ENCODE measurements at places on chromosomes 5 and 9. TPM values are rescaled to one million over a fixed set of nuclear protein-coding genes. Genes with fewer than 3 reads are reported as not detected.

The IRX2 gene
- total RNA-seq: 1.6 TPM

The ANGPTL2 gene
- not detected for total RNA-seq

The NR5A1 gene
- not detected for total RNA-seq

The CCL21 gene
- not detected for total RNA-seq

The ABHD17B gene
- 17.0 TPM for total RNA-seq

The C1QTNF2 gene
- 0.15 TPM for total RNA-seq

The PDCD1LG2 gene
- total RNA-seq: 0.46 TPM

The SLU7 gene
- total RNA-seq: 37.2 TPM

The CKS2 gene
- total RNA-seq: 438 TPM

The FOXD4L4 gene
- not detected for total RNA-seq

The FOXD4L5 gene
- total RNA-seq: not detected

The C6 gene
- total RNA-seq: not detected

The ZDHHC21 gene
- 1.8 TPM for total RNA-seq

The TRIM23 gene
- total RNA-seq: 7.9 TPM

The CDC14B gene
- 11.1 TPM for total RNA-seq

The CENPK gene
- 40.9 TPM for total RNA-seq

The CSF2 gene
- 1.7 TPM for total RNA-seq

The BARHL1 gene
- not detected for total RNA-seq

The OLFML2A gene
- 17.8 TPM for total RNA-seq

The EGFL7 gene
- 59.3 TPM for total RNA-seq

The PCDHGA11 gene
- total RNA-seq: 0.02 TPM

The BSPRY gene
- total RNA-seq: 0.08 TPM

The SPATA31A3 gene
- not detected for total RNA-seq

The KCNV2 gene
- total RNA-seq: not detected

The GBGT1 gene
- 2.5 TPM for total RNA-seq

The SLC45A2 gene
- total RNA-seq: 0.05 TPM

The KLHL3 gene
- 0.34 TPM for total RNA-seq

The NDUFA8 gene
- 109 TPM for total RNA-seq

The KCTD16 gene
- 0.05 TPM for total RNA-seq

The SELENOP gene
- 0.18 TPM for total RNA-seq

The GFI1B gene
- total RNA-seq: not detected

The C7 gene
- not detected for total RNA-seq

The ADAMTS16 gene
- 1.9 TPM for total RNA-seq

The SSNA1 gene
- 147 TPM for total RNA-seq

The CPLANE1 gene
- 5.9 TPM for total RNA-seq

The SPINK13 gene
- not detected for total RNA-seq
